ENCODE measurements at places on chromosomes 7 and 10.

GRCh38 chr7:50283731-50284130 is 20.8 kb upstream of the IKZF1 start:
- DNase-seq, result no peak

DNA sequence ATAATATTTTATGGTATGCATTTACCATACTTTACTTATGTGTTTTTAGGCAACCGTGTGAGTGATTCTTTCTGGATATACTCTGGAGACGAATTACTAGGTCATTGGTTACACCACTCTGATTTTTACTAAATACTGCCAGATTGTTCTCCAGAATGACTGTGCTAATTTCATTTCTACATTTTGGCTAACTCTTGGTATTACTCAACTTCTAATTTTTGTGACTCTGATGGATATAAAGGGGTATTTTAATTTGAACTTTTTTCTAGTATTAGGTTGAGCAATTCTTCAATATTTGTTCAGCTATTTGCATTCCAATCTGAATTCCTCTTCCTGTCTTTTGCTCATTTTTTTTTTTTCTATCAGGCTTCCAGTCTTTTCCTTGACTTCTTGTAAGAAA is 223.6 kb downstream of the MDFIC start:
- DNase-seq, result no peak

DNA sequence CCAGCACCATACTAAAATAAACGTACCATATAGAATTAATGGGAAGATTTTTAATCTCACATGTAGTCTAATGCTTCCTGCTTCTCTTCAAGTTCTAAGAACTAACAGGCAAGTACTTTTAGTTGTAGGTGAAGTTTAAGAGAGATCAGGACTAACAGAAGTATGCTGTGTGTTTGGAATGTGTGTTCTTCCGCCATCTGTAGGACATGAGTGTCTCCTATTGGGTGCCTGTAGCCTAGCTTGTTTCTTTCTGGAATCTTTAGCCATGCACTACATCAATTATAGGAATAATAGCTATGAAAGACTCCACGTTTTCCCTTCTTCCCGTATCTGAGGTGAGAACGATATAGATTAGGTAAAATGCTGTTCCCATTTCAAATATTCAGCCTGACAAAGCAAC is 140.2 kb upstream of the AHR start:
- no peak for DNase-seq

DNA sequence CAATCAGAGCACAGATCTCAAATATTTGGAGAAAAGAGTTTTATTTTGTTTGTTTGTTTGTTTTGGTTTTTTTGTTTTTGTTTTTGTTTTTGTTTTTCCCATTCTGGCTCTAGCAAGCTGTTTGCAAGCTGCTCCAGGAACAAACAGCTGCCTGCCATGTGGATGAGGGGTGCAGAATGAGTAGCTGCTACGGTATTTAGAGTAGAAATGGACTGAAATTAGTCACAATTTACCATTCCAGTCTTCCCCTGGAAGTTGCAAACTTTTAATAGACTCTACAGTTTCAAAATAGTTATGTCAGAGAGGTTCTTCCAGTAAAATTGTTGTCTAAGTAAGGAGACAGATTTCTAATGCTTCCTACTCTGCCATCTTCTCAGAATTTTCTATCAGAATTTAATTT is 27.1 kb upstream of the TAS2R16 start:
- no peak for DNase-seq

GRCh38 chr10:105347487-105347886 is 706.4 kb downstream of the SORCS3 start:
- DNase-seq, result no peak

DNA sequence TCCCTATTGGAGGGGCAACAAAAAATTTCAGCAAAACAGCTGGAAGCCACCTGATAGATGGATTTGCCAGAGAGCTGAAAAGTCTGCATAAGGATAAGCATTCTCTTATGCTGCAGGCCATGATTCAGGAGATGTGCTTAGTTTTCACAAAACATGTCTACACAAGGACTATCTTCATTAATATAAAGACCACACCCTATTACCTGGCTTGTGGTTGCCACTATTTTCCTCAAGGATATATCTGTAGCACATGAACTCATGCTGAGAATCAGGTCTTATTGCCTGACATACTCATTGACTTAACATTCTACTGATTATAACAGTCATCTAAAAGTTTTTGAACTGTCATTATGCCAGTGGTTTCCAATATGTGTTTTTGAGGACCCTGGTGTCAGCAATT is 7.1 kb upstream of the COL17A1 start:
- DNase-seq, result no peak

GRCh38 chr7:128710481-128710880 is 28.7 kb upstream of the CALU start:
- DNase-seq, result no peak

DNA sequence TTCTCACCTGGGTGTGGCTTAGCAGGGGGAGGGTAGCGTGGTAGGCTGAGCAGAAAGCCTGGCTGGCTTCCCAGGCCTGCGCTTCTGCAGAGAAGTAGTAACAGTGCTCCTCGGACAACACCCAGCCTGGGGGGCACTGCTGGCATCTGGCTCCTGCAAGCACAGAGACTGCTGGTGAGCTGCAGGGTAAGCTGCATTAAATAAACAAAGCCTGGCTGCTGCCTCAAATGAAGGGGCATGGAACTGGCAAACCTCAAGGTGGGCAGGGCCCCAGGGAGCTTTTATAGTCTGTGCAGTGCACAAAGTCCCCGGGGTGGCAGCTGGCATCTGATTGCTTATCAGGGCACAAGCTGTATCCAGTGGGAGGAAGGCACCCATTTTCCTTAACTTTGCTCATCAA is 3.9 kb downstream of the KLRG2 start:
- no peak for DNase-seq

- DNase-seq, result no peak
These were observed 178.1 kb downstream of the ARHGAP21 start for GRCh38 chr10:24545585-24545984.

DNA sequence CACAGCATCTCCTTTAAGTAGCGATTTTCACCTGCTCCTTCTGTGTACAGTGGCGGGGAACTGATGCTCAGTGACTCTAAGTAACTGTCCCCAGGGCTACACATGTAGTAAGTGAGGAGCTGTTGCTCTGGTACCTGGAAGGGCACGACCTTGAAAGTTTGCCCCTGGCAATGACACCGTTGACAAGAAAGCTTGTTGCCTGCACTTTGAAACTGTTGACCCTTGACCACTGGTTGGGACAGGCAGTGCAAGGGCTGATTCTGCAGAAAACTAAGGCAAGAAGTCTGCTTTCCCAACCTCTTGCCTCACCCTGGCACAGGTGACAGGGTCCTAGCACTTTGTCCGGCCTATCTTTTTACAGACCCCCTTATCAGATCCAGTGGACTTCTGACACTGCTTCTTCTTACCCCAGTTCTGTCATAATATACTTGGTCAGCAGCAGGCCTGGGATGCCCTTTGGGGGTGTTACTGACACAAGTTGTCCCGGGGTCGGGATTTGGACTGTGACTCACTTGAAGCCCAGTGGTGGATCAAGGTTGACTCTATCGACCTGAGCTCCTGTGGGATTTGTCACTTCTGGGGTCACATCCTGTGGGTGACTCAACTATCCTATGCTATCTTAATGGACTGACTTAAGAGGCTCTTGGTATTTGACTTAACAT is 5.8 kb downstream of the ACSL5 start:
- DNase-seq, result no peak

DNA sequence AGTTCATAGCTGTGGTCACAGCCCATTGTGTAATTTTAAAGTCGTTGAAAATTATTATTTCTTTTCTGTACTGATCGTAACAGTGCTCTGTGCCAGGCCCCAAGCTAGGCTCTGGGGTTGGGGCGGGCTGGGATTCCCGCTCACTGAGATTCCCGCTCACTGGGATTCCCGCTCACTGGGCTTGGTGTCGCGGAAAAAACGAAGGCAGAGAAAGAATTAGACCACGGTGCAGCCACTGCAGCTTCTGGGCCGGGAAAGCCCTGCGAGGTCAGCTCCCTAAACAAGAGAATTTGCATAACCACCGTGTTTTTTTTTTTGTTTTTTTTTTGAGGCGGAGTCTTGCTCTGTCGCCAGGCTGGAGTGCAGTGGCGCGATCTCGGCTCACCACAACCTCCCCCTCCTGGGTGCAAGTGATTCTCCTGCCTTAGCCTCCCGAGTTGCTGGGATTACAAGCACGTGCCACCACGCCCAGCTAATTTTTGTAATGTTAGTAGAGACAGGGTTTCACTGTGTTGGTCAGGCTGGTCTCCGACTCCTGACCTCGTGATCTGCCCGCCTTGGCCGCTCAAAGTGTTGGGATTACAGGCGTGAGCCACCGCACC is 31.2 kb downstream of the FOXK1 start:
- DNase-seq, result no peak

DNA sequence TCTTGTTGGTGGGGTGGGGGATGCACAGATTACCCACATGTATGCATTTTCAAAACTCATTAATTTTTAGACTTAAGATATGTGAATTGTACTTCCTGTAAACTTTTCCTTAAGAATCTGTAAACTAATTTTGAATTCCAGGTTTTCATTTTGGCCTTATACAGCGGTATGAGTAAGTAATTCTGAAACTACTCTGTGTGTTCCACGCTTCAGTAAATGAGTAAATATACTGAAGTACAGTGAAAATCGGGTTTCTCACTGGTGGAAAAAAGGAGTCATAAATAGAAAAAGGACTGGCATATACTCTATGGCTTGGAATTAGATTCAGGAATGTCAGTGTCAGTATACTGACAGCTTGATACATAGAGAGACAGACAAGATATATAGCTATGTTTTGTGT is 72.8 kb downstream of the CTTNBP2 start:
- no peak for DNase-seq

DNA sequence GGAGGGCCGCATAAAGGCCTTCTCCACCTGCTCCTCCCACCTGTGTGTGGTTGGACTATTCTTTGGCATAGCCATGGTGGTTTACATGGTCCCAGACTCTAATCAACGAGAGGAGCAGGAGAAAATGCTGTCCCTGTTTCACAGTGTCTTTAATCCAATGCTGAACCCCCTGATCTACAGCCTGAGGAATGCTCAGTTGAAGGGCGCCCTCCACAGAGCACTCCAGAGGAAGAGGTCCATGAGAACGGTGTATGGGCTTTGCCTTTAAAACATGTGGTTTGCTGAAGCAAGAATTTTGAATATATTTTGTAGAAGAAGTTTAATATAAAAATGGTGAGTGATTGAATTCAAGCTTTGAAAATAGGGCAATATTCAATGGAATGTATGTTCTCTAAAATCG is 889 bp downstream of the OR2A2 start:
- no peak for DNase-seq

GRCh38 chr10:123044391-123044790 is 35.6 kb downstream of the ACADSB start:
- no peak for DNase-seq

- no peak for DNase-seq
These were observed 100.8 kb downstream of the C10orf90 start for GRCh38 chr10:126569513-126570244.
